ENCODE measurements at places on chromosomes 7 and 10.

DNA sequence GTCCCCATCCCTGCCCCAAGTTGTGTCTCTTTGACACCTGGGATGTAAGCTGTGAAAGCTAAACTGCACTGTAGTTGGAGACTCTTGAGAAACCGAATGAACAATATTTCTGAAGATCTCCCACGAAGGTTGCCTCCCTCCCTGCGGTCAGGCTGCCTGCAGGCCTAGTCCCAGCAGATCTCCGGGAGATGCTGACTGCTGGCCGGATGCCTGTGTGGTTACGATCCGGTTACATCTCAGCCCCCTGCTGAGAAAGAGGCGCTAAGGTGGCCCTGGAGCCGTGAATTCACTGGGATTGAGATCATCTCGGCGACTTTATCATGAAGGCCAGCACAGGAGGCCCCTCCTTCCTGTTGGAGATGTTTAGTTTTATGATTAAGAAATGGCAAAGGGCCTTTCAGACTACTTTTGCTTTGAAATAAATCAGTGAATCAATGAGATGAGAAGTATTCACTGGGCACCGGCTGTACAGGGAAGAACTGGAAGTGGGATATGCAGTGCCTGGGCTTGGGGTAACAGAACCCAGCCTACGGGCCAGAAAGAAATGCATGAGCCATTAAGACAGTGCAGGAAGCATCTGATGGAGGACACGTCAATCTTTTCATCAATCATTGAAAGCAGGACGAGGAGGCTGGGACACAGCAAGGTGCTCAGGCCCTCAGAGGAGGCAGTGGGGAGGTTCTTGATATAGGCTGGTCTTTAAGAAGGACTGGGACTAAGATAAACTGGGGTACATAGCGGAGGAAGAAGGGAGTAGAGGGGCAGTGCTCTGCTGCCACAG, 177.6 kb downstream of the PRKAG2 start:
- DNase-seq = no peak

DNA sequence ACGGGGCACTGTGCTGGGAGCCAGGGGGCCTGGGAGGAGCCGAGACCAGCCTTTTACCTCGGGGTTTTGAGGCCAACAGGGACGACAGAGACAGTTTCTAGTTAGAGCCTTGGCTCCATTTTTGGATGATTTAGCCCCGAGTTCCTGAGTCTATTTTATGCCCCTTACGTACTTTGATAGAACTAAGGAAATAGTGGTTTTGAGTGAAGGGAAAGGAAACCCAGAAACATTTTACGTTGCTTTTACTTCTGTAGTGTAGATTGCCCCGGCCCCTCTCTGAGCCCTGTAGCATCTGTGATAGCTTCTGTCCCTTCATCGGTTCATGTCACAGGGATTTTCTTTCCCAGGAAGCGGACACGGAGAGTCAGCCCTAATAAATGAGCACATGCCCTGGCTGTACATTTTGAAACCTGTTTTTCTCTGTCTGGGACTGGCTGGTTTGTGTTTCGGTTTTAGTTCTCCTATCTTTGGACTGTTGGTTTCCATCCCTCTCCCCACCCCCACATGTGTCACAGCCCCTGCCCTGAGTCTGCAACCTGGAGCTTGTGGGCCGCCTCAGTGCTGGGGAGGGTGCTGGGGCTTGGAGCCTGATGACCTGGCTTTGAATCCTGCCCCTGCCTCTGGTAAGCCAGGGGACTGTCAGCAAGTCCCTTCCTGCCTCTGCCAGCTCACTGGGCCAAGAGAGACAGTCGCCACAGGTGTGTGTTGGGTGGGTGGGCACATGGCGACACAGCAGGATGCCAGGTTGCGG, 6.9 kb upstream of the ORAI2 start:
- no peak for DNase-seq

GRCh38 chr7:86747698-86748097, 104.0 kb downstream of the GRM3 start:
- DNase-seq = no peak

- DNase-seq = no peak
These were observed 75.8 kb downstream of the C1GALT1 start for GRCh38 chr7:7257899-7258692.

All from RWPE2 (cell line).